Testis (tissue), 5 donors: ENCODE measurements at places on chromosomes 1 and 21. TPM values are rescaled to one million over a fixed set of nuclear protein-coding genes. Genes with fewer than 3 reads are reported as not detected.

GRCh38 chr1:21517161-21517589 lies 8.0 kb downstream of the ALPL start:
- no peak for DNase-seq
- no peaks in the 10 kb centered on the region for H3K27me3 ChIP-seq
- H3K36me3 ChIP-seq, result no peaks in the 10 kb centered on the region

DNA sequence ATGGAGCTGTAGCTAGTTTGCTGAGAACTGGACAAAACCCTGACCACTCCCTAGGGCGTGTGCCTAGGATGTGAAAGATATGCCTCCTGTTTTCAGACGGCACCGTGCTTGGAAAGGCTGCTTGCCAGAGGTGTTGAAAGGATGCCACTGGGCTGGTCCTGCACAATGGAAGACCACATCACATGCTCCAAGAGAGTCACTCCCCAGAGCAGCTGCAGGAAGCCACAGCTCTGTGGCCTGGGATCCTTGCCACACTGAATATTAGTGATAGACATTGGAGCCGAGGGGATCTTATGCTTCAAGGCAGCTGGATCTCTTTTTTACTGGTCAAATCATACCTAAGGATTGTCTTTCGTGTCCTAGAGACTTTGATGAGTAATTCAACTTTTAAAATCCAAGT lies 6.6 kb upstream of the APP start:
- DNase-seq, result peak; percentile 48
- H3K4me1 ChIP-seq, result no peaks in the 10 kb centered on the region
- no peaks in the 10 kb centered on the region for H3K36me3 ChIP-seq
- no peak overlapping the region for H3K4me3 ChIP-seq
- H3K27me3 ChIP-seq, result no peaks in the 10 kb centered on the region

DNA sequence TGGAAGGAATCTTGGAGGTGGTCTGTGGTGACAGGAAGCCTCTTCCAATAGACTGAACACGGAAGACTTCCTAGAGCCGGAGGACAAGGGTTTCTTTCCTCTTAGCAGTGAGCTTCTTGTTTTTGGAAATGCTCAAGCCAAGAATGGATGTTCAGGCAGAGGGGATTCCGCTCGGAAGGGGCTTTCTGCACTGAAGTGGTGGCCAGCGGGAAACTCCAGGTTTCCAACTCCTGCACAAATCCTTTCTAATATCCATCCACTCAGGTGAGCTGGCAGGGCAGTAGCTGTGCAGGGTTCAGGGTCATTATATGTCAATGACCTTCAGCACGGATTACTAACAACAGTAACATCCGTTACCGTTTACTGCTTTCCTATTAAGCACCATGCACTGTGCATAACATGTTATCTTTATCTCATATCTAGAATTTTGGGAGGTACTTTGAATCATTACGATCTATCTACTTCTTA lies 573 bp upstream of the CPT2 start:
- H3K4me3 ChIP-seq, result peak overlapping the region; percentile 92
- H3K4me1 ChIP-seq, result peaks cover 32% of the 10 kb centered on the region
- H3K27ac ChIP-seq, result peak overlapping the region; percentile 96
- DNase-seq, result no peak
- H3K36me3 ChIP-seq, result no peaks in the 10 kb centered on the region

Gene CIART
- total RNA-seq, result 10.6 TPM

Gene SPAG17
- 95.7 TPM for total RNA-seq

Gene MAGI3
- 15.8 TPM for total RNA-seq

DNA sequence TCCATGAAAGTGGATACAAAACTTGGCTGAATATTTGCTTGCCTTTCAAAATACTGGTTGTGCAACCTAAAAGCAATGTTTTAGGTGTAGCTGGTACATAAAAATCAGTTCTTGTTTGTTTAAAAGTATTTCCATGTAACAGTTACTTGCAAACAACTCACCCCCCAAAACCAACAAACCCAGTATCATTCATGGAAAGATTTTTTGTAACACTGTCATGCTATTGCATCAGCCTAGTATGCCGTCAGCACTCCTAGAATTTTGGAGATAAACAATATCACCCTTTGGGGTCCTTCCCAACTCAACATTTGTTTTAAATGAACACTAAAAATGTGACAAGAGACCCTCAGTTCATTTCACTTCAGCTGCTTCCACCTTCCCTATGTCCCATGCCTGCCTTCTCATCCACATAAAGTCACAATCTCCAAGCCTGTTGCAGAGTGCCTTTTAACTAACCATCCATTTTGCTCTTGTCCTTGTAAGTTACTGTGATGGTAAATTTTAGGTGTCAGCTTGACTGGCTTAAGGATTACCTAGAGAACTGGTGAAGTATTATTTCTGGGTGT lies 425.3 kb downstream of the DUSP10 start:
- no peak for DNase-seq
- no peaks in the 10 kb centered on the region for H3K36me3 ChIP-seq
- no peak overlapping the region for H3K27ac ChIP-seq
- no peak overlapping the region for H3K4me3 ChIP-seq
- H3K27me3 ChIP-seq, result no peaks in the 10 kb centered on the region

DNA sequence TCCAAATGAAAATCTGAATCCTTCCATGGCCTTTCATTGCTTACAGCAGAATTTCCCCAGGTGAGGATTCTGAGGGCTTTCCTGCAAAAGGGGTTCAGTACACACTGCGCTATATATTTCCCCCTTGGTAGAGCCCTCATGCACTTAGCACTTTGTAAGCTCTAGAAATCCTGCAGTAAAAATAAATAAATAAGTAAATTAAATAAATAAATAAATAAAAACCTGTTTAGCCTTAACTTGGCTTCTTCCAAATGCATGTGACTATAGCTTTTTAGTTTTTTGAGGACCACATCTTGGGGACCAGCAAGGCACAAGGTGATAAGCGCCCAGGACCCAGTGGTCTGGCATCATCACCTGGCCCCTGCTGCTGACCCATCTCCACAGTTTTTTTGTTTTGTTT lies 3.2 kb upstream of the BMP8B start:
- no peak overlapping the region for H3K27ac ChIP-seq
- no peaks in the 10 kb centered on the region for H3K4me1 ChIP-seq
- H3K27me3 ChIP-seq, result no peaks in the 10 kb centered on the region
- no peak for DNase-seq
- no peaks in the 10 kb centered on the region for H3K36me3 ChIP-seq

GRCh38 chr1:192530254-192530653 lies 45.3 kb upstream of the RGS1 start:
- H3K36me3 ChIP-seq, result no peaks in the 10 kb centered on the region
- DNase-seq, result no peak
- no peaks in the 10 kb centered on the region for H3K27me3 ChIP-seq

- H3K36me3 ChIP-seq, result no peaks in the 10 kb centered on the region
- H3K27me3 ChIP-seq, result no peaks in the 10 kb centered on the region
- H3K4me3 ChIP-seq, result no peak overlapping the region
- no peak for DNase-seq
- H3K27ac ChIP-seq, result no peak overlapping the region
- no peaks in the 10 kb centered on the region for H3K4me1 ChIP-seq
Observed at GRCh38 chr1:207040181-207040533, 7.6 kb upstream of the C1orf116 start.

Gene ACTA1
- total RNA-seq, result 0.94 TPM

DNA sequence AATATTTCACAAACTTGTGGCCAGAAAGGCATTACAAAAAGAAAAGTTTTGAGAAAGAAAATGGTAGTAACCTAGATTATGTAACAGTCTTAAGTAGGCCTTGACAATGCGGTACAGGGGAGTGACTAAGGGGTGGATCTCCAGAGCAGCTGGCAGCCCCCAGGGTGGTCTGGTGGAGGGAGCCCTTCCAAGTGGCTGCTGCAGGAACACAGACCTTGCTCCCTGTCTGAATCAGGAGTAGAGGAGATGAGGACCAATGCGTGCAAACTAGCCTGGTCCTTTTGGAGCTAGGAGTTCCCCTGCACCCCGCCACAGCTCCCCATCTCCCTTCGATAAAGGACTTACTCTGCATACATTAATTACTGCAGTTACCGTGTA lies 189.0 kb downstream of the NFIA start:
- no peaks in the 10 kb centered on the region for H3K27me3 ChIP-seq
- H3K4me3 ChIP-seq, result no peak overlapping the region
- no peak overlapping the region for H3K27ac ChIP-seq
- no peak for DNase-seq

- no peak overlapping the region for H3K27ac ChIP-seq
- H3K4me3 ChIP-seq, result no peak overlapping the region
- no peaks in the 10 kb centered on the region for H3K36me3 ChIP-seq
- no peaks in the 10 kb centered on the region for H3K4me1 ChIP-seq
- H3K27me3 ChIP-seq, result no peaks in the 10 kb centered on the region
Observed at GRCh38 chr1:88910401-88910800, 19.0 kb upstream of the GTF2B start.

DNA sequence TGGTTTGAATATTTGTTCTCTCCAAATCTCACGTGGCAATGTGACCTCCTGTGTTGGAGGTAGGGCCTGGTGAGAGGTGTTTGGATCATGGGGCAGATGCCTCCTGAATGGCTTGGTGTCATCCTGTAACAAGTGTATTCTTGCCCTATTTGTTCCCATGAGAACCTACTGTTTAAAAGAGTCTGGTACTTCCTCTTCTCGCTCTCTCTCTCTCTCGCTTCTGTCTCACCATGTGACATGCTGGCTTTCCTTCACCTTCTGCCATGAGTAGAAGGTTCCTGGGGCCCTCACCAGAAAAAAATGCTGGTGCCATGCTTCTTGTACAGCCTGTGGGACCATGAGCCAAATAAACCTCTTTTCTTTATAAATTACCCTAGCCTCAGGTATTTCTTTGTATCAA lies 8.4 kb upstream of the PAXBP1 start:
- H3K27ac ChIP-seq, result no peak overlapping the region
- H3K4me1 ChIP-seq, result peaks cover 6% of the 10 kb centered on the region
- no peak overlapping the region for H3K4me3 ChIP-seq

GRCh38 chr1:203609979-203610493 lies 16.6 kb upstream of the ATP2B4 start:
- no peak overlapping the region for H3K4me3 ChIP-seq
- H3K27ac ChIP-seq, result no peak overlapping the region
- peaks cover 16% of the 10 kb centered on the region for H3K4me1 ChIP-seq
- H3K27me3 ChIP-seq, result no peaks in the 10 kb centered on the region
- H3K36me3 ChIP-seq, result no peaks in the 10 kb centered on the region

DNA sequence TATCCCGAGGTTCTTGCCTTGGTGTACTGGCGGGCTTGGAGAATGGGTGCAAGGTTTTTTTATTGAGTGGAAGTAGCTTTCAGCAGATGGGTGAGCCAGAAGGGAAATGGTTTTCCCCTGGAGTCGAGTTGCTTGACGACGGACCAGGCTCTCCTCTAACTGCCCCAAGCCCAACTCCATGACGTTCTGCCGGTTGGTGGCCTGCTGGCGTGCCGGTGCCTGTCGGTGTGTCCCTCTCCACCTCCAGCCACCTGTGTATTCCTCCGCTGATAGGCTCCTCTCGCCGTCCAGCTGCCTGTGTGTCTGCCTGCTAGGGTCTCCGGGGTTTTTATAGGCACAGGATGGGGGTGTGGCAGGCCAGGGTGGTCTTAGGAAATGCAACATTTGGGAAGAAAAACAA lies 34.3 kb upstream of the PTGFRN start:
- H3K4me1 ChIP-seq, result peaks cover 17% of the 10 kb centered on the region
- no peak overlapping the region for H3K4me3 ChIP-seq
- H3K27ac ChIP-seq, result no peak overlapping the region

DNA sequence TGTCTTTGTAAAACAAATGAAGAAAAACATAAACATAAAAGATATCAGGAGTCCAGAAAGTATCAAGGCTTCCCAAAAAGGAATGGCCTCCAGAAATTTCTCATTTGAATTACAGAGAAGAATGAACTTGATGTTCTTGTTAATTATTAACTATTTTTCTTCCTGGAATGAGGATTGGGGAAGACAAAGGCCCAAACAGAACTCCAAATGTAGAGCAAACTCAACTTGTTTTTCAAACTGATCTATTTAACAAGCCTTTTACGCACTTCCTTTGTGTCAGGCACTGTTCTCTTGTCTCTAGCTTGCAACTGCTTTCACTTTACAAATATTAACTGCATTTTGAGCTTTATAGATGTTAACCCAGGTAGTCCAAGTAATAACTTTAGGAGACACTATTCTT lies 45.5 kb downstream of the LAMC2 start:
- no peaks in the 10 kb centered on the region for H3K36me3 ChIP-seq
- H3K27ac ChIP-seq, result no peak overlapping the region
- H3K4me1 ChIP-seq, result peaks cover 4% of the 10 kb centered on the region
- no peak overlapping the region for H3K4me3 ChIP-seq
- no peaks in the 10 kb centered on the region for H3K27me3 ChIP-seq

DNA sequence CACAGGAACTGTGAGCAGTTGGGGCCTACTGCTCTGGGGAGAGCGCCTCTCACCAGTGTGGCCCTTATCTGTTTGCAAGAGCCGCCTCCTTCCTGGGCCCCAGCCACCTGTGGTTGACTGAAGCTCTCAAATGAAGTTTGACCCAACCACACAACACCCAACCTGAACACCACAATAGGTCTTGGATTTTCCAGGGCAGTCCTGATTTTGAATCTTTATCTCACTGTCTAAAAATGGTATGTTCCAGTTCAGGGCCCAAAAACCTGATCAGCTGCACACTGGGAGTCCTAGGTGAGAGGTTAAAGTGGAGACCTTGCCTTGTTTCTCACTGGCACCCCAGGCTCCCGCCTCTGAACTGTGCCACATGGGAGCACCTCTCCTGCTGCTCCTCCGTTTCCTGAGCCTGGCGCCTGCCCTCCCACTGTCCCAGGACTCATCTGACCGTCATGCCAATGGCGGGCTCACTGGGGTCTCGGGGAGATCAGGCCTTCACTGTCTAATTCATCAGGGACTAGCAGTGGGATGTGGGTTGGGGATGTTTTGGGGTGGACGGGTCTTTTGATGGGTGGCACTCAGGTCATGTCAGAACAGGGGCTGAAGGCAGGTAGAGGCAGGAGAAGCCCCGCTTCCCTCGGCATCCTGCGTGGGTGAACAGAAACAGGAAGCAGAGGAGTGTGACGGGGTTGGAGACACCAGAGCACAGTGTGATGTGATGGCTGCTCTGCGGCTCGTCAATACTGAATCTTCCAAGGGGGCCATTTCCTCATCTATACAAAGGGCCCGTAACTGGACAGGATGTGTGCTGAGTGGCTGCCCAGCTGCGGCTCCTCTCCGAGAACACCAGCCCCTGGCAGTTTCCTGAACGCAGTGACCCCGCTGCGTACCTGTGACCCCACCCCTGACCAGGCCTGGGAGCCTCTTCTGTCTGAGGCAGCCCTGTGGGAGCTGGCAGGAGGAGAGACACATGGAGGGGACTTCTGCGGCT lies 59.6 kb upstream of the ITPKB start:
- no peaks in the 10 kb centered on the region for H3K4me1 ChIP-seq
- no peaks in the 10 kb centered on the region for H3K36me3 ChIP-seq
- no peaks in the 10 kb centered on the region for H3K27me3 ChIP-seq
- DNase-seq, result no peak
- no peak overlapping the region for H3K4me3 ChIP-seq
- H3K27ac ChIP-seq, result no peak overlapping the region
